ENCODE measurements at places on chromosomes 2 and 18.

DNA sequence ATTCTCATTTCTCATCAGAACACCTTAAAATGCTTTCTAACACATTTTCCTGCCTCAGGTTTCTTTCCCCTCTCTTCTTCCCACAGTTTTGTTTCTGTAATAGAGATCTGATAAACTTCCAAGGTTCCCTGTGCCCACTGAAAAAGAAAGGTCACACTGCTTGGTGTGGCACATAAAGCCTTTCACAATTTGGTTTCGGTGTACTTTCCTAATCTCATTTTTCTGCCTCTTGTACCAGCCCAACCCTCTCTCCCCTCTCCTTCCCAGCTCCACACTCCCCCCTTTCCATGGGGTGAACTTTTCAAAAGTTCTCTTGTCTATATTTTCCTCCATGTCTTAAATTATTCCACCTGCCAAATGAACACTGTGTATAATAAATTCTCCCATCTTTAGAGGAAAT lies 7.2 kb downstream of the EIF2AK3 start:
- DNase-seq, result no peak

DNA sequence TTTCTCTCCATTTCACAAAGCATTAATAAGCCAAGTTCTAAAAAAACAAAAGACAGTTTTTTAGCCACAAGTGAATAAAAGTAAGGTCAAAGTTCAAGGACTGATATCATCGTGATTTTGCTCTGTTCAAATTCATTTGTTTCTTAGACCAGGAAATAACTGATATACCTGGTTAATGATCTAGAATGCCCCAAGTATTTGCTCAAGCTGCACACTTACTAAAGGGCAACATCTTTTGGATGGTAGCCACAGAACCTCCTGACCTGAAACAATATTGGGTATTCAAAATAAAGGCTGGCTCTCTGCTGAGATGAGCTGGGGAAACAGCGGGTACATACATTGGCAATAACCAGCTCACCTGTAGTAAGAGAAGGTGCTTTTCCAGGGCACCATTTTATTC lies 314.7 kb upstream of the LYPD1 start:
- no peak for DNase-seq

DNA sequence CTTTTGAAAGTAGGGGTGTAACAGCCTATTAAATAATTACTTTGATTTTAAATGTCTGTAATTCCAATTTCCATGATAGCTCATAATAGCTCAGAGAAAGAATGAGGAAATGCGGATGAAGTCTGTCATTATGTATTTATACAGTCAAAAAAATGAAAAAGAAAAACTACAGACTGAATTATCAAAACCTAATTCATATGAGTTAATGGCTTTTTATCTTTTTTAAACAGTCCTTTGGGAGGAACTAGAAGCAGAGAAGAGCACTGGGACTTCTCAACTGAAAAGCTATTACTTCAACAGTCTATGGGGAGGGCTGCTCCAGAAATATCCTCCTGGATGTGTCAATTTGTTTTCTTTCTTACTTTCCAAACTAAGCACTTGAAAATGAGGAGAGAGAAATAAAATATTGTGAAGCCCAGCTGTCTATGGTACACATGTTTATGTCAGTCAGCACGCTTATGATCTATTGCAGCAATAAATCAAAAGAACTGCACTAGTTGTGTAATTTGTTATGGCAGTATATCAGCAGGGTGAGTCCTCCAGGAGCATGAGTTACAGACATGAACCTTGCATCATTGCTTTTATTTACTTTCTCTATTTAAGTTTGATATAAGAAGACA lies 1550.2 kb downstream of the LRP1B start:
- no peak for DNase-seq

GRCh38 chr18:26617151-26617554 lies 68.8 kb upstream of the KCTD1 start:
- DNase-seq, result no peak

GRCh38 chr2:6863792-6864191 lies 1.9 kb downstream of the CMPK2 start:
- no peak for DNase-seq

Data from central memory CD8-positive, alpha-beta T cell (primary cell).